Activated CD4-positive, alpha-beta T cell treated with anti-CD3 and anti-CD28 coated beads for 36 hours (primary cell): ENCODE measurements at places on chromosomes 5 and 9.

GRCh38 chr5:6840136-6840793 is 127.0 kb downstream of the TENT4A start:
- no peak for DNase-seq

GRCh38 chr5:174111287-174111973 is 65.9 kb downstream of the NSG2 start:
- no peak for DNase-seq

DNA sequence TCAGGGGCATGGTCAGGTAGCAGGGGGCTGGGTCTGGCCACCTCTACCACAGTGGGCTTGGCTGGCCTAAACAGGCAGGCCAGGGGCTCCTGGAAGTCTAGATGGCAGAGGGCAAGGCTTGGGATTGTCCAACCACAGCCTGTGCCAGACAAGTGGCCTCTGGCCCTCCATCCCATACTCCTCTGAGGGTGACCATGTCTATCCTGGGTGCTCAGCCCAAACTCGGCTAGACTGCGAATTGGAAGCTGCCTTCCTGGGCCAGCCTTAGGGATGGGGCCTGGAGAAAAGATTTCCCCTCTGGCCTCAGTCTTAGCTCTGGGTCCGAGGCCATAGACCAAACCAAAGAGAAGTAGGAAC is 110.5 kb downstream of the PHF2 start:
- no peak for DNase-seq

DNA sequence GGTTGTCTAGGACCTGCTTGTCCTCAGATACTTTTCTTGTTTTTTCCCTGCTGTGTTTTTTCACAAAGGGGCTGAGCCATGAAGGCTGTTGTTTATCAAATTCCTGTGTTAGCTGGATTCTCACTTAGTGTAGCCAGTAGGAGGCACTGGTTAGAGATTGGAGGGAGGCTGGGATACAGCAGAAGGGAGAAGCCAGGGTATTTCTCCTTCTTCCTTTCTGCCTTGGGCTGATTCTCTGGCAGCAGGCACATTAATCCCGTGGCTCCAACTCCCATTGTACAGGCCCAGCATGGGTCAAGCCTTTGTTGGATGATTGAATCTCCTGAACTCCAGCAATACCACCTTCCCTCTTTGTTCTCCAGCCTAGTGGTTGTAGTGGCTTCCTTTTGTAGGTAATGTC is 46.4 kb upstream of the FAM170A start:
- no peak for DNase-seq

DNA sequence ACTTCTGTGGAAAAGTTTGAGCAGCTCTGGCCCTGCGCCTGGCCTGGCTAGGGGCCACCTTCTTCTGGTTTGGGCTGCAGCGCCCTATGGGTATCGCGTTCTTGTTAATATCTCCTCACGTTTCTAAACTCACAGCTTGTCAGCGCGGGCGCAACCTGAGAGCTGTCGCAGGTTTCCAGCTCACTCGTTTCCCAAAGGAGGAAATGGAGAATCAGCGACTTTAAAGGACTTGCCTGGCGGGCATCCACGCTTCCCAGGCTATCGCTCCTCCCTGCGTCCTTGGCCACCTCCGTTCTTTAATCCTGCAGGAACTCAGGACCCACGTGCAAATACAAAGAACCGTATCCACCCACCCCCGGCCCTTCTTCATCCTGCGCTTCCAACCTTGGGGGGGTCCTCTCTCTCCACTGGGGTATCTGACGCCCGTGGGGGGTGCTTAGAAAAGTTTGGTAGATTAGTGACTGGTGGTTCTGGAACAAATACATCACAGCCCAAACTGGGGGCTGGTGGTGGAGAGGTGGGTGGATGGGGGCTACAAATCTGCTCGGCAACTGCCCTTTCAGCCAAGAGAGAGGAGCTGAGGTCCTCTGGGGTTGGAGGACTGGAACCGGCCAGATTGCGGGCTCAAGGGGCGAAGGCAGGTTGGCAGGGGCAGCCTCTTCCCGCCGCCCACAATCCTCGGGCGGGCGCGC is 578 bp upstream of the PSAT1 start:
- DNase-seq: peak; percentile 53
